ENCODE measurements at places on chromosomes 4 and X. TPM values are rescaled to one million over a fixed set of nuclear protein-coding genes. Genes with fewer than 3 reads are reported as not detected.

GRCh38 chr4:120864969-120865368 is 57.6 kb downstream of the PRDM5 start:
- DNase-seq, result no peak

DNA sequence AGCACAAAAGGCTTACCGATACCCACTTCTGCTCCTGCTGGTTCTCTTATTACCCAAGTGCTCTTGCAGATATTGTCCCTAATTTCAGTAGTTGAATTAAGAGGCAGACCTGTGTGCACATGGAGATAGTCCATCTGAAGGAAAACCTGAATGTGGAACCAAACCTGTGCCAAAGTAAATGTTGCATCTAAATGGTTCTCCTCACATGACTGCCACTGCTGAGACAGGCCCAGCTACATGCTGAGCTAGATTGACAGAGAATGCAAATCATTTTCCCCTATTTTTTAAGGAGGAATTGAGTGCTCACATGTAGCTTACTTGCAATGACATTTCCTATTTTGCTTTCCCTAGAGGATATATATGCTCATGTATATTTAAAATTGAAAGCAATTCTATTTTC is 609.1 kb upstream of the TECRL start:
- no peak for DNase-seq

GRCh38 chr4:3690551-3691152 is 75.5 kb upstream of the ADRA2C start:
- DNase-seq, result no peak

DNA sequence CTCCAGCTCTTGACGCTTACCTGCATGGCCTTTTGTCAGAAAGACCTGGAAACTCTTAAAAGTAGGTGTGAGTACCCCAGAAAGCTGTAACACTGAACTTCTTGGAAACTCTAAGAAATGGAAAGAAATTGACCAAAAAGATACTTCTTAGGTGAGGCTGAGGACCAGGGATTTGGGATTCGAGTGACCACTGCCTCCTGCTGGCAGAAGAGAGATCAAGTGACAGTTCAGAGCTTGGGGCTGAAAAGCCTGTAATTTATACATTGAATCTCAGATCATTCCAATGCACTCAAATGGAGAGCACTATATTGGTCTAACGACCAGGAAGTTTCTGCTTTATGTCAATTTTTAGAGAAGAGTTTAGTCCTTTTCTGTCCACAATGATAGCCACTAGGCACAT is 204.6 kb downstream of the PDGFRA start:
- DNase-seq, result no peak

Gene L1CAM
- under 0.01 TPM for total RNA-seq

Gene TRIM61
- total RNA-seq, result 3.8 TPM

DNA sequence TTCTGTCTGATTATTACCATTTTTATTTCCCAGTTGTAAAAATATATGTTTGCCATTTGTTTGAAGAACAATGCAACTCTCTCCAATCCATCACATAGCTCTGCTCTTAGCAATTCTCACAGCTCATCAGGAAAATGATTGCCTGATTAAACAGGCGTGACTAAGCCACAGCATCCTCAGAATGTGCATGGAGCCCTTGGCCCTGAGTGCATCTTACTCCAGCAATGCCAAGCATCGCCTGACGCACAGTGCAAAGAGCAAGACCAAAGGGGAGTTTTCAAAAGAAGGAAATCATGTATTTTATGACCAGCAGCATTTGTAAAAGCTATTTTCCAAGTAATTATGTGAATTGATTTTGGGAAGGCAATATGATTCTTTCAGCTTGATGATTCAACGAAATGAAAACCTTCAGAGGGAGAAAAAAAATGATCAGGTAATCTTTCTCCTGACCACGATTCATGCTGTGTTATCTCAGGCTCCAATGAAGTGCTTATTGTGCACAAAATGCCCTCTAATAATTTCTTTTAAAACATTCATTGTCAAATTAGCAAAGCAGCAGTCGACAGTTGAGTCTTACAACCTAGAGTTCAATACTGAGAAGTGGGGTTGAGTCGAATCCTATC is 138.0 kb upstream of the FAM9B start:
- peak; percentile 37 for DNase-seq

DNA sequence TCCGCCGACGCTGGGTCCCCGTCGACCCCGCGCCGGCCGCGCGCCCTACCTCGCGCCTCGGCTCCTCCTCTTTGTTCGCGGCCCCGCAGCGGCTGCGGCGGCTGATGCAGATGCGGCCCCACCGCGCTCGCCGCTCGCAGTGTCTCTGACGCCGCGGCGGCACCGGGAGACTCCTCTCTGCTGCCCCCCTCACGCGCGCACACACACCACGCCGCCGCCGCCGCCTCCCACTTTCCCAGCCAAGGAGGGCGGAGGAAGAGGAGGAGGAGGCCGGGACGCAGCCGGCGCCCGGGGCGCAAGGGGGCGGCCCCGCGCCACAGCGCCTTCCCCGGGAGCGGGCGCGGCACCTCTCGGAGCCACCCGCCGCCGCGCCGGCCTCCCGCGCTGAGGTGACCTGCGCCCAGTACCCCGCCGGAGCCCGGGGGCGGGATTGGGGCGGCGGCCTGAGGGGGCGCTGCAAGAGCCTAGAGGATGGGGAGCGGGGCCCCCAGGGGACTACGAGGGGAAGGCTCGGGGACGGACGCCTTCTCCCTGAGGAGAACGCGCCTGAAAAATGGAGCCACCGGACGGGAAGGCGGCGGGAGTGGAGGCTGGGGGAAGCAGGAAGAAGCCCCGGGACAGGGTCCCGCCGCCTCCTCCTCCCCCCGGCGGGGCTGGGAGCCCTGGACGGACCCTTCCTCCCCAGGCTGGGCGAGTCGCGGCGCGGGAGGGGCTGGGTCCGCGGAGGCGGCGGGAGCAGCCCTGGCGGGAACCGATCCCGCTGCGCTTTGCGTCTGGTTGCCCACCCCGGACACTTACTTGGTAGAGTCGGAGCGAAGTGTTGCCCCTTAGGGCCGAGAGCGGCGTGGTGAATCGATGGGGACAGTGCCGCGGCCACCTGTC is at the start of gene SH3RF1:
SH3RF1 (minus strand) TSS at position 147 of the 882 bp plus-strand sequence. CDS start 1,744 bp downstream, outside the sequence.
- peak; percentile 97 for DNase-seq

Gene FAM9B
- total RNA-seq, result not detected

DNA sequence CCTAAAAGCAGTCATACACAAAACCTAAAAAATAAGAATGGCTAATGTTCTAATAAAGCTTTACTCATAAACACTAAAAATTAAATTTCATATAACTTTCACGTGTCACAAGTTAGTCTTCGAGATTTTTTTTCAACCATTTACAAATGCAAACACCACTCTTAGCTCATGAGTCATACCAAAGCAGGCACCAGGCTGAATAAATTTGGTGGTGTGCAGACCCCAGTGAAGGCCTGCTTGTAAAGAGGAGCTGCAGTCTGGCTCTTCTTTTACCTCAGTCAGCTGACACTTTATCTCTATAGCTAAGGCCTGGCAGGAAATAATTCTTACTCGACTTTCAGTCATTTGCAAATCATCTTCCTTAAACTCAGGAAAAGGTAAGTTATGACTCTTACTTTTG is 37.4 kb downstream of the CLOCK start:
- no peak for DNase-seq

DNA sequence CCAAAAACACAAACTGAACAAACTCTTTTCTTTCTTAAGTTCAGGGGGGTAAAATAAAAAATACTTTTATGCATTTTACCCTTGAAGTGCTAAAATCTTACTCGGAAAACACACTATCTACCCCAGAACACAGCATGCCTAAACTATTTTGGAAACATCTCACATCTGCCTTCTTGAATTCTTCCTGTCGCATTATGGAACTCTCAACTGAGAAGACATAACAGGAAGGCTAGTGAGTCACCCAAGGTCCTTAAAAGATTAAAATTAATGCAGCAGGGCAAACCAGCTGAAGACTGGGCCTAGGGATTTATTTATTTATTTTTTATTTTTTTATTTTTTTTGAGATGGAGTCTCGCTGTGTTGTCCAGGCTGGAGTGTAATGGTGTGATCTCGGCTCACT is 208.2 kb downstream of the APBB2 start:
- no peak for DNase-seq

Gene BEND2
- total RNA-seq, result not detected

Gene SLC49A3
- 13.6 TPM for total RNA-seq

GRCh38 chrX:71439896-71440295 is 73.7 kb downstream of the TAF1 start:
- no peak for DNase-seq

GRCh38 chrX:100512471-100512870 is 72.3 kb upstream of the TNMD start:
- DNase-seq, result peak; percentile 19

Data from osteoblast (primary cell).